Activated CD8-positive, alpha-beta memory T cell treated with anti-CD3 and anti-CD28 coated beads for 48 hours (primary cell): ENCODE measurements at places on chromosomes 6 and 20.

- DNase-seq: no peak
Measured at GRCh38 chr20:11989018-11989771, 71.5 kb downstream of the BTBD3 start.

DNA sequence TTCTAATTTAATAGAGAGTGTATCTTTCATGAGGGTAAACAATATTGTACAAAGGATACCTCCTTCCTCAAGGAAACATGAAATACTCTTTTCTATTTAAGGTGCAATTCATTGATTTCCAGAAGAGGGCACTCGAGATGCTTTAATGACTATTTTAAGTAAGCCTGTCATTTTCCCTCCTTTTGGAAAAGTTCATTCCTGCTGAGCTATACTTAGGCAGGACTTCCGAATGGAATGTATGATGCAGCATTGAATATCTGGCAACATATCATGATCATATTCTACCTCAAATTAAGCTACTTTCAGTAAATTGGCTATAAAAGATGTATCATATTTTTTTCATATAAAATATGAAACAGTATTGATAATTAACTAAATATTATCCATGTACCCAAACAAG lies 5.0 kb downstream of the DST start:
- DNase-seq: no peak

DNA sequence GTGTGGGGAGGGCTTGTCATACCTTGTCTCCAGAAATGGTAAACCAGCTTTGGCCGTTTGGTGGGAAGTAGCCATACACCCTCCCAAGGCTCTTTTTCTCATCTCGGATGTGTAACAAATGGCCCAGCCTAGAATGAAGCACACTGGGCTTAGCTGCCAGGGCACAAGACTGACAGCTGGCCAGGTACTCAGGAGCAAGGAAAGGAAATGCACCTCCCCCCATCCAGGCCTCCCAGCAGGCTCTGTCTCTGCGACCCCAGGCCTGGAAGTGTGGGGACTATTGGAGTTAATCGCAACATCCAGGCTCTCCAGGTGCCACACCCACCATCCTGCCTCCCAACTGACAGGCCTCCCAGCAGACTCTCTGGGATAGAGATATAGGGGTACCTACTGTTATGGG lies 43.0 kb downstream of the MRS2 start:
- DNase-seq: no peak

DNA sequence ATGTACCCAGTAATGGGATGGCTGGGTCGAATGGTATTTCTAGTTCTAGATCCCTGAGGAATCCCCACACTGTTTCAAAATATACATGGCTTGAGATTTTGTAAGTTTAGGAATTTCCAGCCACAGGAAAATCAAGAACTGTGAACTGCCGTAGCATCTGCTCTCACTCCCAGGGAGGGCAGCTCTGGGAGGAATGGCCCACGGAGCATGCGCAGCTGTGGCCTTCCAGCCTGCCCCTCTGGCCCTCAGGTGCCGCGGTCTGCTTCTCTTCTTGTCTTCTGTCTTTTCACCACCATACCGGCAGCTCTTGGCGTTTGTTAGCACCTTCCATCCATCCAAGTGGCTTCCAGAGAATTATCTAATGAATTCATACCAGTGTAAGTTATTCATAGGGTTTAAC lies 19.9 kb upstream of the EXOC2 start:
- no peak for DNase-seq

DNA sequence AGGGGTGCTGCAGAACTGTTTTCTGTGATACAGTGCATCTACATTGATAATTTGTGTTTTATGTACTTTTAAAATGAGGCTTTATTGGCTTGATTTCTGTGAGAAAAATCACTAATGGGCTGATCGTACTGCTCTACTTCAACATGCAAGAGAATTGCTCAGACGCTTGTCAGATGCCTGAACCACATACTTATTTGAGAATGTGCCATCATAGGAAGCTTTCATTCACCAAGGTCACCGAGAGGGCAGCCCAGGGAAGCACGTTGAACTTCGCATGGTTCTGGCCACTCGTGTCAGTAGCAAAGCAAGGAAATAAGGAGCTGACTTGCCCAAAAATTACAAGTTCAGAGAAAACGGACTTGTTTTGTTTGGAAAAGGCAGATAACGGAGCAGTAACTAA lies 168.5 kb upstream of the AKAP12 start:
- DNase-seq: no peak

DNA sequence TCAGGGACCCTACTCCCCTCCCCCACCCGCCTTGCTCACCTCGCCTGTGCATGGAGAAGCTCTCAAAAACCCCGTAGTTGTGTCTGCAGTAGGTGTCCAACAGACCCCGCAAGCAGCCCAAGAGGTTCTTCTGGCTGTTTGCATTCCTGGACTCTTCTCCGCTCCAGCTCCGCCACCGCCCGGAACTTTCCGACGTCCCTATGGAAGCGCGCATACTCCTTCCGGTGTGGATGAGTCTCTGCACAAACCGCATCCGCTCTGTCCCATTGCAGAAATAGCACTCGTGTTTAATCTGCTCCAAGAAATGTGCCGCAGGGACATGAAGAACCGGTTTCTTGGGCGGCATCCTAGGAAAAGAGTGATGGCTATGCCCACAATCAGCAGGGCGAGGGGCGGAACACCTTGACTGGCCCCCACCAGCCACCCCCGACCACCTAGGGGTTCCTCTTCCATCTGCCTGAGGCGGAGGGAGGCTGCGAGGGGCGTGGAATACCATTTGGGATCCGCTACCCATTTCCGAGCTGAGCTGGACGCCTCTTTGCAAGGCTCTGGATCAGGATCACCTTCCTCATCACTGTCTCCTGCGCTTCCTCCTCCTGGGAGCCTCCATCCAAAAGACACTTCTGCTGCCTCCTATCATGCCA lies 20.2 kb downstream of the HLA-DRA start:
- no peak for DNase-seq

DNA sequence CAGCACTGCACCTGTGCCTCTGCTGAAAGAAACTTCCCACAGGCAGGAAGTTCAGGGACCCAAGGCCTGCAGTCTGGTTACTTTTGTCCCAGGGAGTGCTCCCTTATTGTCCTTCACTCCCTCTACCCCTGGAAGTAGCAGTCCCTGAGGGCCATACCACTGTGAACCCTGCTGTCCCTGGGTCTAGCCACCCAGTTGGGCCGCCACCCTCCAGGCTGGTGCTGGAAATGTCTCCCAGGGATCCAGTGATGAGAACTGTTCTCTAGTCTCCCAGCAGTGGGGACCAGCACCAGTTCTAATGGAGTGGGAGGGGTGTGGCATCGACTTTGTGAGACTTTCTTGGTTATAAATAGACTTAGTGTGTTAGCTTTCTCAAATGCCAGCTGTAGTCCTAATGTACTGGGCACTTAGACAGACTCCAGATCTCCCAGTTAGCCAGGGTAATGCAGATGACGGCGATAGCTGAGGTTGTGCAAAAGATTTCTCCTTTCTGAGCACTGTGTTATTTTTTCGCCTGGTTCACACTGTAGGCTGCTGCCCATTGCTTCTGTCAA lies 462.5 kb downstream of the CDH26 start:
- no peak for DNase-seq

DNA sequence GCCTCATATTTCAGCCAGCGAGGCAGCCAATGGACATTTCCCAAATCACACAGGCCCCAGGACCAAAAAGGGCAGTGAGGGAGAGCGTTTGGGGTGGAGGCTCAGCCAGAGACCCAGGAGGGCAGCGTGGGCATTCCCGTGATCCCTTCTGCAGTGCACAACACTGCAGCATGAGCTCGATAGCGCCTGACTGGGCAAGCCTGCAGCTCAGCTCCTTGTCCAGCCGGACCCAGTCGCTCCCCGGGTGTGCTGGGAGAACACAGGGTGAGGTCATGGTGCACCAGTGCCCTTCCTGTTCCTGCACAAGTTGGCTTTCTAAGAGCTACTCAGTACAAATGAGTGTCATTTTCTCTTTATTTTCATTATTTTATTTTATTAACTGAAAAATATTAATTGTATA lies 5.9 kb downstream of the TTLL2 start:
- DNase-seq: no peak

DNA sequence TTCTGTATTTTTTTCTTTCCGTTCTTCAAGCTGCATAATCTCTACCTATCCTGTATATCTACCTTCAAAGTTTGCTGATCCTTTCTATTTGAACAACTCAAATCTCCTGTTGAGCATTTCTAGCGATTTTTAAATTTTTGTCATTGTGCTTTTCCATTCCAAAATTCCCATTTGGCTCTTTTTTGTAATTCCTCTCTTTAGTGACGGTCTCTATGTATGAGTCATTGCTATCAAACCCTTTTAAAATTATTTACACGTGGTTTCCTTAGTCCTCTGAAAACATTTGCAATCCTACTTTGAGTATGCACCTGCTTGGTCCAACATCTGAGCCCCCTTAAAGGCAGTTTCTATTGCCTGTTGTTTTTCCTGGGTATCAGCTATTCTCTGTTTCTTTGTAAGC lies 100.5 kb upstream of the FOXC1 start:
- no peak for DNase-seq

GRCh38 chr6:87600576-87600975 lies 10.6 kb downstream of the ORC3 start:
- DNase-seq: no peak

GRCh38 chr6:99236010-99236409 lies 113.5 kb downstream of the FAXC start:
- no peak for DNase-seq

- no peak for DNase-seq
Measured at GRCh38 chr6:158024566-158025297, 43.1 kb downstream of the SYNJ2 start.

DNA sequence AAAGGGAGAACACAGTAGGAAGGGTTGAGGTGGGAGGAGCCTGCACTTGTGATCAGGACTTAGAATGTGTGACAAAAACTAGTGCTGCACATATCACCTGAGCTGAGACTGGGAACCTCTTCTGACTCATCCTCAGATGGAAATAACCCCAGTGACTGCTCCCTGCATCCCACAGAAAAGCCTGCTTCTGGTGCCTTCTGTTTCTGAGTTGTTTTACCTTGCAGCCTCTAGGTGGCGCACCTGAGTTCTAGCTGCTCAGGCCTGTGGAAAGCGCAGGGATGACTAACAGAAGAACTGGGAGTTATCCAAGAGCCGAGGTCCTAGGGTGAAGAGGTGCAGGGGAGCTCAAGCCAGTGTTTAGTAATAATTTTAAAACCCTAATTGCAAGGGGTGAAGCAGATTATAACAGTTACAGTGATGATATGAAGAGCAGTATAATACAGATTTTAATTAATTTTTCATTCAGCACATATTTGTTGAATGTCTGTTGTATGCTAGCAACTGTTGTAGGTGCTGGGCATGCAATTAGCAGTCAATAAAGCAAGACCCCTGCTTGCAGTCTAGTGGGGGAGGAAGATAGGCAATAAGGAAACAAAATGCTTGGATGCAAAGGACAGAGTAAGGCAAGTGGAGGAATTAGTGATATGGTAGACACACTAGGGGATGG lies 302.5 kb downstream of the DHX35 start:
- no peak for DNase-seq

DNA sequence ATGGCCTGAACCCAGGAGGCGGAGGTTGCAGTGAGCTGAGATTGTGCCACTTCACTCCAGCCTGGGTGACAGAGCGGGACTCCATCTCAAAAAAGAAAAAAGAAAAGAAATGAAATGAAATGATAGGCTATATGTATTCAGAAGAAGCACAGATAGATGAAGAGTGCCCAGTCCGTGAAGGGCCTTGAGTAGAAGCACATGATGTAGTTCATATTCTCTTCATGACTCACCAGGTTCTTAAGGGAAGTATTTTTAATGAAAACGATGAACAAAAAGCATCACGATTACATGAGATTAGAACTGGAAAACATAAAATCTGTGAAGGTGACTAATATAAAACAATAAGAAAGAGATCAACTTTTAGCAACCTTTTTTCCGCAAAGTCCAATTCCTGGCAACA lies 29.8 kb downstream of the TPD52L1 start:
- DNase-seq: no peak

DNA sequence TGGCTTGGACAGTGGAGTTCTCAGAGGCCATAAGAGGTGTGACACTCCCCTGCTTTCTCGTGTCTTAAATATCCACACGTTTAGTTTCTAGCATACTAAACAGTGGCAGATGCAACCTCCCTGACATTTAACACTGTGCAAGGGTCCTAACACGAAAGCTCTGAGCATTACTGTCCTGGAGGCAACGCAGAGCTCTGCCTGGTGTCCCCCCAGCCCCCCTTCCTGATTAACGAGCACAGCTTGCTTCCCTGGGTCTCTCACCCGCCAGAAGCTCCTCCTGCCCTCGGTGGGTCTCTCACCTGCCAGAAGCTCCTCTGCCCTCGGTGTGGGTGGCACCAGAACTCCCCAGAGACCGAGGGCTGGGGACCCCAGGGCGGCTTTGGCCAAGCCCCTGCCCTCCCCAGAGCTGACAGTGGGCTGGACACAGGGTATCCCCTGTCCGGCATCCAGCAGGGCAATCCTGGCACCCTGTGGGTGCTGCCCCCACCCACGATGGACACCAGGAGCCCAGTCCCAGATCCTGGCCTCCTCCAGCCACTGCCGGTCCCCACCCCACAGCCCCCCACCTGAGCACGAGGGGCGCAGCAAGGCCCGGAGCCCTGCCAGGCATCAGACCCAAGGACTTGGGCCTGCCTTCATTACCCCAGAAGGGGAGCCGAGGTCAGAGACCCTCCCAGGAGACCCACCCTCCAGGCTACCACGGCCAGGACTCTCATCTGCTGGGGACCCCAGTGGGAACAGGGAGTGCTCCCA lies 12.4 kb upstream of the KCNQ2 start:
- no peak for DNase-seq

GRCh38 chr6:2579241-2579761 lies 171.4 kb downstream of the MYLK4 start:
- DNase-seq: no peak

- DNase-seq: no peak
Measured at GRCh38 chr6:140594806-140595128, 1220.3 kb upstream of the CITED2 start.

- DNase-seq: no peak
Measured at GRCh38 chr6:166751051-166751595, 124.1 kb upstream of the RPS6KA2 start.

GRCh38 chr6:41967312-41968287 lies 26.0 kb upstream of the CCND3 start:
- DNase-seq: no peak

- no peak for DNase-seq
Measured at GRCh38 chr20:16714242-16714641, 15.6 kb upstream of the SNRPB2 start.

DNA sequence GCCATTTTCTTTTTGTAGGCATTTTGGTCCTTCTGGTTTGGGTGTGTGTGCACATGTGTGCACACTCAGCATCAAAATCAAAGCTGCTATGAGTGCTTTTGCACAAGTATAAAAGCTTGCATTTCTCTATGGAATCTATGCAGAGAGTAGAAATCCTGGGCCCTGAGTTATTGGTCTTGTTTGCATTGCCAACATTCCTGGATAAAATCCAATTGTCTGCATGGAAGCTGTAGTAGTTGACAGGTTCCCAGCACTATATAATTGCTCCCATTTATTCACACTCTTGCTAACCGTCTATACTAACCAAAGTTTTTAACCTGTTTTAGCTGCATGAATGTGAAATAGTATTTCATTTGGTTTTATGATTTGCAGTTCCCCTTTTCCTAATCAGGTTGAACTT lies 277.0 kb downstream of the FOXA2 start:
- no peak for DNase-seq

GRCh38 chr6:142329486-142330113 lies 27.8 kb downstream of the ADGRG6 start:
- no peak for DNase-seq
